ENCODE measurements at places on chromosomes 7 and 10. TPM values are rescaled to one million over a fixed set of nuclear protein-coding genes. Genes with fewer than 3 reads are reported as not detected.

Gene AVL9
- total RNA-seq: 49.6 TPM

Gene DAGLB
- total RNA-seq: 16.4 TPM

Gene OLAH
- not detected for total RNA-seq

Gene RPEL1
- total RNA-seq: not detected

Gene ZNF365
- total RNA-seq: 0.53 TPM

Gene H2BK1
- 0.57 TPM for total RNA-seq

Gene FEZF1
- not detected for total RNA-seq

Gene PDZD7
- total RNA-seq: 0.31 TPM

Gene KCNMA1
- 0.20 TPM for total RNA-seq

Gene CLRN3
- total RNA-seq: not detected

Gene GNAT3
- total RNA-seq: not detected

GRCh38 chr10:50990568-50991455, 83.5 kb upstream of the PRKG1 start:
- no peak for DNase-seq

DNA sequence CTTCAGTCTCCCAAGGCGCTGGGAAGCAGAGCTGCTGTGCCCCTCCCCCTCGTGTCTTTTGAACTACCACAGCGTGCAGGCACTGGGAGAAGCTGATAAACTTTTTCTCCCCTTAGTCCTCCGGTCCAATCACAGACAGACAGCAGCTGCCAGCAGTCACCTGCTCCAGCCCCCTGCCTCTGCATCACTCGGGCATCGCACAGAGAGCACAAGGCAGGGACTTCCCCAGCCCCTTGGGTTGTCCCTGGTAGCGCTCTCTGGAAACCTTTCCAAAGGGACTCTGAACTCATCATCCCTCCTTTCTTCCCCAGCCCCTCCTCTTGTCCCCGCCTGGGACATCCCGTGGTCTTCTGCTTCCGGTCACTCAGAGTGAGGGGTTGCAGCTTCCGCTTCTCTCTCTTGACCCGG, 1.4 kb upstream of the NEUROG3 start:
- no peak for DNase-seq

DNA sequence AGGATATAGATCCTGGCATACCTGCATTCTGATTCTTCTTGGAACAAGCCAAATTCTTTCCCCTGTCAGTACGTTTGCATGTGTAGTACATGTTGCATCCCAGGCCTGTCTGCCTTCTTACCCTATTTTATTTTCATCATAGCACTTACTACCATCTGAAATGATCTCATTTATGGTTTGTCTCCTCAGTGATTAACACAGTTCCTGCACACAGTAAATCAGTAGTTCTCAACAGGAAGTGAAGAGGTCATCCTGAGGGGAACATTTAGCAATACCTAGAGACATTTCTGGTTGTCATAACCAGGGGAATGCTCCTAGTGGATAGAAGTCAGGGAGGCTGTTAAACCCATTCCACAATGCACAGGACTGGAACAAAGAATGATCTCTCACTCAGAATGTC, 38.2 kb upstream of the SLC26A4 start:
- DNase-seq: no peak

GRCh38 chr10:3770611-3771110, 14.3 kb downstream of the KLF6 start:
- no peak for DNase-seq

DNA sequence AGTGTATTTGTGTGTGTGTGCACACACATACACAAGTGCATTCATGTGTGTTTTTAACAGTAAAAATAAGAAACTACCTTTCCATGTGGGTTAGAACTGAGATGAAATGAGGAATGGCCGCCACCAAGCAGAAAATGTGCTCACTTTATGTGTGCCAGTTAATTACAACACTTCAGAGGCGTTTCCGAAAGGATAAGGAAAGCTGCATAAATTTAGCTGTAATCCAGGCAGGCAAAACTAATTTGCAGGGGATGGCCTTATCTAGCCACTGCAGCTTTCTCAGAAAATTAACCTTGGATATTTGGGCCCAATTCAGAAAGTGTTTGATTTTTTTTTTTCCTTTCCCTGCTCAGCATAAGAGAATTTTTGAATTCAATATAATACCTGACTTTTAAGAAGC, 328.8 kb upstream of the PHF14 start:
- no peak for DNase-seq

- DNase-seq: no peak
Observed at GRCh38 chr7:11281953-11282352, 308.3 kb downstream of the PHF14 start.

- peak; percentile 82 for DNase-seq
Observed at GRCh38 chr10:124791547-124792348, at the start of gene EEF1AKMT2. Gene EEF1AKMT2, minus strand, starts transcription at chr10:124791887. Its CDS starts 54 bp downstream, at chr10:124791833.

- no peak for DNase-seq
Observed at GRCh38 chr7:25832456-25832855, 319.5 kb upstream of the NFE2L3 start.

- DNase-seq: no peak
Observed at GRCh38 chr7:8160779-8161345, 101.1 kb downstream of the ICA1 start.

DNA sequence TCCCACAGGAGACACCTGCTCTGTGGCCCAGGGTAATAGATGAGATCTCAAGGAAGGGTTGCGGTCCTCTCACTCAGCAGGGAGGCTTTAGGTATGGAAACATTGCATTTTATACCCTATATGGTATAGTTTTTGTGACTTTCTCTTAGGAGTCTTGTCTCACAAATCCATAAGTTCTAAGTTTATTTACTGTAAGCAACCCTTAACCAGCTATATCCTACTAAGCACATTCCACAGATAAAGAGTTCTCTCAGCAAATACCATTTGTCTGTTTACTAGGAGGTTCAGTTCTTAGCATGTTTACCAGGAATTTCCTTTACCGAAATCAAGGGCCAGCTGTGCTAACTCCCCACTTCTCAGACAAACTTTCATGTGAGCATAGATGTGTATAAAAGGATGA, 66.9 kb downstream of the ANLN start:
- DNase-seq: no peak

DNA sequence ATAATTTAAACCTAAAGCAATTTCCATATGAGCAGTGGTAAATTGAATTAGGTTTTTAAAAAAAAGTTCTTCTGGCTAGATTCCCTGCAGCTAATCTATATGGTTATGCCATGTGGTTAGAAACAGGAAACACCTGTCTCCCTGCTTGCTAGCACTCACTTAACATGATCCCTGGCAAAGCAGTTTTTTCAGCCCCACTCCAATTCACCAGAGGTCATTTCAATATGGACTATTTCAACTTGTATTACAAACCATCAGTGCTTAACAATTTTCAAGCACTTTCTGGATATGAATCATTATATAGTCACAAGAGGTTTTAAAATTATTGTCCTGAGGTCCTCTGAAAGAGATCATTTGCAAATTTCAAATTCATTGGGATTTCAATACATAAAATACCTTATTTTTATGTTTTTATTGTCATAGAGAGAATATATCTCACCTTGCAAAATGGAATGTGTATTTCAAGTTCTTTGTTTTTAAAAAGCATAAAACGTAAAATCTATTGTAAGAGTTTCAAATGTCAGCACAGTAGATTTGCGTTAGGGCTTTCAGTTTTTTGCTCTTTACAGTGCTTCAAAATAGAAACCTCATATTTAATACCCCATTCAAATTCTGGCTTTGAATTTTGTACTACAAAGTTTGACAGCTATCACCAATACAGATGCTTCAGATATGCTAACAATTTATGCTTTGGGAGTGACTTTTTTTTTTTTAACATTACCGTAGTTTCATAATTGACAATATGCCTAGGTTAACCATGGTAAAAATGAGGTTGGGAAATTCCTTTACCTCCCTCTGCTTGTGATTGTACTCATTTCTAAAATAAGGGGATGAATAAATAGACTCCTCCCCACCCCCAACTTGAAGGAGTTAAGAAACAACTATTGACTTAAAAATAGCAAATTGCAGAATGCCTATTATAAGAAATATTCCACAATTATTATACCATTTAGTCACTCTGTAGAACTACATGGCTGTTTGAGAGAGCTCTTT, 117.5 kb upstream of the HGF start:
- DNase-seq: no peak

DNA sequence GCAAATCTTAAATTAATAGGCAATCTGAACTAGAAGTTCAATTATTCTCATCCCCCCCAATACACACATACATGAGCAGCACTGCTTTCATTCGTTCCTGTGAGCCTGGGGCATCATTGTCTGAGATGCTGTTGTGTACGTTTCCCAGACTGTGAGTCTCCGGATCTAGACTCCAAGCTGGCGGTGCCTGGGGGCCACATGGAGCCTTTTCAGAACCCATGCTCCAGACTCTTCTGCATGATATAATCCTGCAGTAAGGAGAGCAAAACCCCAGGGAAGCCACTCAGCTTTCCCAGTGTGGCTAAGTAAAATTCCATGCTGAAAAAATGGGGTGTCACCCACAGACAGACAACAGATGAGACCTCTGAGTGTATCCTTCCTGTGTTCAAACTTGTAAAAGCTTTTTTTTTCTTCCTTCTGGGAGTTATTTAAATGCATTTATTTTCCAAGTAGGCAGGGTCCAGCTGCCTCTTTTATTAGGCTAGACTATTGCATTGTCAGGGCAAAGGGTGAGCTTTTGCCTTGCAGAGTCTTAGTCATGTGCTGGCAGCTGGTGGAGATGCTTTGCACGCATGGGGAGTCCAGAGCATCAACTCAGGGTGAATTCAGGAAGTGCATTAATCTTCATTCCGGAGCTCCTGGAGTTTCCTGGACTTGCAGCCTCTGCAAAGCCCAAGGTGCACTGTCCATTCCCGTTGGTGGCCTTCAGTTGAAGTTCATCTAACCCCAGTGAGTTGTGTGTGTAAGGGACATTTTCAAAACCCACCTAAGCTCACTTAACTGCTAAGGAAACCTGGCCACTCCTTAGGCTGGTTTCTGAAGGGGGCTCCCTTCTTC, 185.7 kb upstream of the ADO start:
- DNase-seq: no peak

DNA sequence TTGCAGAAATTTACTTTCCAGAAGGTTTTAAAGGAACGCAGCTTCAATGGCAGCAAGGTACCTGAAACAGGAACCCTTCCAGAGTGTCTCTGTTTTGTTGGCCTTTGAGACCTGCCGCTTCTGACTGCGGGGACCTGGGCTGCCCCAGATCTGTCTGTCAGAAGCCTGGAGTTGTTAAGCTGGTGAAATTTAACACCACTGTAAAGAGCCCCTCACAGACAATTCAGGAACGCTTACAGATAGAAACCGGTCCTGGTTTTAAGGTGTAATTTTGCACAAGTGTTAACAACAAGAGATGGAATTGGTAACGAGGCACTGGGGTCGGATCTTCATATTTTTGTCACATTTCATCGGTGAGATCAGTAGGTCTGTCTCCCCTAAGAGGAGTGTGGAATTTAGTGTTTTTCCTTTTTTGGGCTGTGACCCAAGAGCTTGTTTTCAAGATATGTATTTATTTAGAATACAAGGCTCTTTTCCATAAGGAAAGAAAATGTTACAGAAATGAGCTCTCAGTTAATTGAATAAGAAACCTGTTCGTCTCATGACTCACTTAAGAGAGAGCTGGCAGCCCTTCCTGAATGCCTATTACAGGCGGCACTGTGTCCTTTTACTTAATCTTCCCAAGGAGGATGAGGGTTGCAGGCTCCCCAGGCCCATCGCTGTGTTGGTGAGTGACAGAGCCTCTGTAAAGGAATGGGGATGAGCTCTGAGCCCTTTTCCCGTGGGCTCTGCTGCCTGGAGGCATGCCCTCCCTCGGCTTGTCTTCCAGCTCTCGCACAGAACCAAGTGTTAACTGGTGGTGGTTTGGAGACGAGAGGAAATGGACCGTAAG, 168.7 kb downstream of the CUX1 start:
- no peak for DNase-seq

- DNase-seq: no peak
Observed at GRCh38 chr10:88802523-88803285, at the start of gene LIPM. Gene LIPM, plus strand, starts transcription at chr10:88802730. Its CDS starts 167 bp downstream, at chr10:88802897.

GRCh38 chr7:132498319-132498718, 78.0 kb downstream of the PLXNA4 start:
- no peak for DNase-seq

All from CD8-positive, alpha-beta memory T cell (primary cell).